ENCODE measurements at places on chromosomes 13 and 19.

- DNase-seq: no peak
Measured at GRCh38 chr13:64556376-64556775, 2673.8 kb downstream of the PCDH9 start.

DNA sequence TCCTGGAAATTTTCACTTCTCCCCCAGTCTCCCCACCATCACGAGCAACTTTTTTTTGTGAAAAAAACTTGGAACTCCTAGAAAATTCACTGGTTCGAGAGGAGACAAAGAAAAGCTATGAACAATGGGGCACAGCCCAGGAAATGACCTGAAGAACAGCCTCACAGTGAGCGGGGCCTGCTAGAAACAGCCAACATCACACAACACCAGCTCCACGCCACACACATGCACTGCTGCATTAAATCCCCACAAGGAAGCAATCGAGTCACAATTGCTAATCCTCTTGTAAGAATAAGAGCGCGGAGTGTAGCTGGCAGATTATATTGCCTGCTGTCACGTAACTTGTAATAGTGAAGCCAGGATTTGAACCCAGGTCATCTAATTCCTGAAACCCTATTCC, 48.8 kb downstream of the SLC7A1 start:
- DNase-seq: no peak

DNA sequence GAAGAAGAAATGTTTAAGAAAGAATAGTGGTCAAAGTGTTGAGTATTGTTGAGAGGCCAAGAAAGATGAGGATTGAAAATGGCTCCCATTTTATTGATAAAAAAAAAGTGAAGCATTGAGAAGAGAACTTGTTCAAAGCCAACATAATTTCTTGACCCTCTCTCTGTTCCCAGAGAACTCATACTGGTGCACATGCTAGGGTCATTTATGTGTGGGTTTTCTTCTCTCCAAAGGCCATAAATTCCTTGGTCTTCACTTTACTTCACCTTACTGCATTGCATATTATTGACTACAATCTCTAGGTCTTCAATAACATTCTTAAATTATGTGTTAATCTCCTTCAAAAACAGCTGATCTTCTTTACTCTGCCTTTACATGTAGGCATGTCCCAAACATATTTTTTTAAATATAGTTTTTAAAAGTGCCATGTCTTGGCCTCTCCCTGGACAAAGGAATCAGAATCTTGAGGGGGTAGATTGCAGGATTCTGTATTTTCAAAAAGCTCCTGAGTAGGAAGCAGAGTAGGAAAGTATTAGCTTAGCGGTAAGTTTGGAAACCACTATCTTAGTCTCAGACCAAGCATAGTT, 1.8 kb upstream of the FNDC3A start:
- DNase-seq: no peak

DNA sequence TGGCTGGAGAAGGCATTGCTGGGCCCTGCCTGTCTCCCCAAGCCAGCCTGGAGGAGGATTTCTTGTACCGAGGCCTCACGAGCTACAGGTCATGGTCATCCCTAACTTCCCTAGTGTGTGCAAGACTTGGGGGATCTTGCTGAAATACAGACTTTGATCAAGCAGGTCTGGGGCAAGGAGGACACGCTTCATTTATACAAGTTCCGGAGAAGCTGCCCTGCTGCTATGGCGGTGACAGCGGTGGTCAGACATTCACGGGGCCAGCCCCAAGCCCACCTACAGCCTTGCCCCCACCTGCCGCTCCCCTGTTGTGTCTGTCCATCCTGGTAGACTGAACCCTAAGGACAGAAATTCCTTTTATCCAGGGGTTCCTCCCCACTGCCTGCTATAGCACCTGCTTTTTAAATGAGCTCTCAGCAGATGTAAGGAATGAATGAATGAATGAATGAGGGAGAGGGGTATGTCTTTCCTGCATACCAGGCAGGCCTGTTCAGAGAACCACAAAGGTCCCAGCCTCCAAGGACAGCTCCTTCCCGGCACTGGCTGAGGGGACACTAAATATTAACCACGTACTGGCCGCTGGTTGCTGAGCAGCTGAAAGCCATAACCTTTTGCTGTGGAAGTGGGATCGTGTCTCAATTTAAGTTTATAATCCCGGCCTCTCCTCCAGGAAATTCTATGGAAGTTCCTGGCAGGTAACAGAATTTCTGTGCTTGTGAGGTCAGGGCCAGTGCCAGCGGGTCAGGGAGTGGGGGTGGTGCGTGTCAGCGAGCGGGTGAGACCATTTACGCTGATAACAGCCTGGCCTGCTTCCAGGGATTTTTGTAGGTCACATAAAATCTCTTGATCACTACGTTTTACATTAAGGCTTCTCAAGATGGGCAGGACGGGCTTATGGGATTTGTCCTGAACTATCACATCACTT, 27.1 kb downstream of the TSSK6 start:
- no peak for DNase-seq

- DNase-seq: no peak
Measured at GRCh38 chr13:29763436-29764180, 86.8 kb downstream of the UBL3 start.

DNA sequence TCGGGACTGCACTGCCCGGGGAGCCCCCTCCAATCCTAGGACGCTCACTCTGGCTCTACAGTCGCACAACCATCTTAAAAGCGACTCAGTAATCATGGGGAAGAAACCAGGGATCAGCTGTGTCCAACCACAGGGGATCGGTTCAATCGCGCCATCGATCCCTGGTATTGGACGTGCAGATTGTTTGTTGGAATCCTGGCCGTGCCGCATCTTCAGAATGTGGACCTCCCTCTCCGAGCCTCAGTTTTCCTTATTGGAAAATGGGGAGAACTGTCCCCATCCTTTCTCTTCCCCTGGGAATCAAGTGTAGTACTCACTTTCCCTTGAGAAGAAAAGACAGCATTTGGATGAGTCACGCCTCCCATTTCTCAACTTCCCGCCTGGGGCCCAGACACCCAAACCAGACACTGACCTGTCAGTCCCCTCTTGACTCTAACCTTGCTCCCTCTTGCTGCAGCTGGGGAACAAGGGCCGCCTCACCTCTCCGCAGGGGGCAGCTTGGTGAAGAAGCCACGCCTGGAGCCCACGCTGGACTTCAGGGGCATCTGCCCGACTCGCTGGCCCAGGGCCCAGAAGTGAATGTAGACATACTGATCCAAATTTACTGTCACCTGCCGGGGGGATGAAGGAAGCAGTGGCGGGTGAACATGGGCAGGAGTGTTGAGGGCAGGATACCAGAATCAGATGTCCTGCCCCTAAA, 17.6 kb downstream of the EMP3 start:
- no peak for DNase-seq

GRCh38 chr13:48078251-48078656, 16.6 kb downstream of the MED4 start:
- peak; percentile 37 for DNase-seq

Data from GM18507 (cell line).